ENCODE measurements at places on chromosomes 1 and 21.

DNA sequence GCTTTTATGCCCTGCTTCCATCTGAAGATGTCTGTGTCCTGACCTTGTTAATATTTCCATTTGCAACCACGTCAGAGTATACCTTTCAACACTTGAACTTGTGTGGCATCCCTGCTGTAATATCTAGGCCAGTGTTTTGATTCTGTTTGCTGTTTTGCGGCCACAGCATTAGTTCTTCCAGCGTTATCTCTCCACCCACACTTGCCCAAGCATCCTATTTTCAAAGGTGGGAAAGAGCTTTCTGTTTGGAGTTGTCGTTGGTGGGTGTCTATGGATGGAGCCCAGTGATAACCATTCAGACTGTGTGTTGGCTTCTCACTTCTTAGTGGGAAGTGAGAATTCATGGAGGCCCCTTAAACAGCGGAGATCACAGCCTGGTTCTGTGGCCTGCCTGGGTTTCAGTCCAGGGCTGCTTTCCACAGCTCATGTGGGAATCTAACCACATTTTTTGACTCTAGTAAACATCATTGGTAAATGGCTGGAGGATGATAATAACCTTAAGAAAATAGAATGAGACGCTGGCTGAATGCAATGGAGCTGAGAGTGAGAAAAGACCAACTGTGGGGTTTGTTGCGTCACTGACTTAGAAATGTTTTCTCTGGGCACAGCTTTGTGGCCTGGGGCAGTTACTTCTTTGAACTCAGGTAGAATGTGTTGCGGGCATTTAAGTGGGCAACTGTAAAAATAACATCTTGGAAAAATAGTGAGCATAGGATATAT, 7.6 kb downstream of the TENT5C start:
- DNase-seq: no peak

GRCh38 chr1:20703124-20703756, 14.6 kb downstream of the KIF17 start:
- no peak for DNase-seq

- DNase-seq: peak; percentile 30
These were observed 114.1 kb downstream of the LHX4 start for GRCh38 chr1:180343921-180344769.

DNA sequence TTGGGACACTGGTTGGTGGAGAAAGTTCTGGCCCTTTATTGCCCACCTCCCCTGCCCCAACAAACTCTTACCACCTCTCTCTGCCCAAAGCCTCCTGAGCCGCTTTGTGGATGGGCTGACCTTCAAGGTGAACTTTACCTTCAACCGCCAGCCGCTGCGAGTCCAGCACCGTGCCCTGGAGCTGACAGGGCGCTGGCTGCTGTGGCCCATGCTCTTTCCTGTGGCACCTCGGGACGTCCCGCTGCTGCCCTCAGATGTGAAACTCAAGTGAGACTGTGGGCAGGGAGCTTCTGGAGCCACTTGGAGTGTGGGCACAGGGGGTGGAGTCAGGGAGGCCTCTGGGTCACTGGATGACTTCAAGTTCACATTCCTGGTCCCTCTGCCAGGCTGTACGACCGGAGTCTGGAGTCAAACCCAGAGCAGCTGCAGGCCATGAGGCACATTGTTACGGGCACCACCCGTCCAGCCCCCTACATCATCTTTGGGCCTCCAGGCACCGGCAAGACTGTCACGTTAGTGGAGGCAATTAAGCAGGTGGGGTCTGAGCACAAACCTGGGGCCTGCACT, 12.5 kb downstream of the RHOC start:
- no peak for DNase-seq

DNA sequence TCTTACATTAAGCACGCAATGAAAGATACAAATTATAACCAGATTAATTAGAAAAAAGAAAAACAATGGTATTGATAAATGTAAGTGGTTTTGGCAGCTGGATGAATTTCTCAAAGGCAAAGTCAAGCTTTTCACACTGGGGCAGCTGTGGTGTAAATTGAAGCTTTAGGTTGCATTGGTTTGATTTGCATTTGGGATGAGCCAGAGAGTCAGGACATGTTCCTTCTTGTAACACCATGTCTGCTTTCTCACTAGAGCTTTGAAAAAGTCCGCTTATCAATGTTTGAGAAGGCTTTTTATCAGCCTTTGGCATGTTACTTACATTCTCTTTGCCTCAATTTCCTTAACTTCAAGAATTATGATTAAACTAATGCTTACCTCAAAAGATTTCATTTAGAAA, 173.9 kb downstream of the GPATCH2 start:
- DNase-seq: no peak

DNA sequence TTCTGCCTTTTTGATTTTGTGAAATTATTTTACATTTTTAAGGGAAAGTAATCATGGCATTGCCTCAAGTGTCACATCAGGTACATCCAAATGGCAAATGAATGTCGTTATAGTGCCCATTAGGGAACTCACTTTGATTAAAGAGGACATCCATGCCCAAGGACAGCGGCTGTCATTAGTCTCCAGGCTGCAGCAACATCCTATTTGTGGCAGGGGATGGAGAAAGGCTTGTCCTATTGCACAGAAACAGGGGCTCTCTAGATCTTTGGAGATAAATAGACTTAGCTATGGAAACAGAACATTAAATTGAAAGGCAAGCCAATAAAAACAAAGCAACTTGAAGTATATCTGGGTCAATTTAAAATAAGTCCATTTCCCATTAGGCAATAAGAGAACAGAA, 439.3 kb downstream of the NEGR1 start:
- DNase-seq: no peak

DNA sequence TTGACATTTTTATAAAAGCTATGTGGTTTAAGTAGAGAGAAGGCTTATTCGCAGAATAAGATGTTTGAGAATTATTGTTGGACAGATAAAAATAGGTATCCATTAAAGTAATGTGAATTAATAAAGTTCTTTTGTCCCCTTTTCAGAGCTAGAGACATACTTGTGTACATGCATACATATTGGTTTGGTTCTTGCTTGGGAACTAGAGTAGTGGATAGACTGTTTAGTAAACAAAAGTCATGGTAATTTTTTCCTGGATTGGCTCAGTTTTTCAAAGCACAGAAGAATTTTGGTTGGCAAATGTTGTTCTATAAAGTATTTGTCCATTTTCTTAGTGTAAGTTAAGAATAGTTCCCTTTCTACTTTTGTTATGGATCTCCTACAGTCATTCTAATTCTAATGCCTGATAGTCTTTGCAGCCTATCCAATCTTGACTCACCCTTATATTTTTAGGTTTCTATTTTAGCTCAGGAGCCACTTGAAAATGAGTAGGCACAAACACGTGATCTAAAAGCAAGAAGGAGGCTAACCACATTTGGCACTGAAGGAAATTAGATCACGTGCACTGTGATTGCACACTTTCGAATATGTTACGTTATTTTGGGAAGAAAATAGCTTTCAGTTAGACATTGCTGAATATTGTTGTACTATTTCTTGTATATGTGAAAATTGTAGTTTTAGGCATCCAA, 47.0 kb downstream of the RABGAP1L start:
- no peak for DNase-seq

DNA sequence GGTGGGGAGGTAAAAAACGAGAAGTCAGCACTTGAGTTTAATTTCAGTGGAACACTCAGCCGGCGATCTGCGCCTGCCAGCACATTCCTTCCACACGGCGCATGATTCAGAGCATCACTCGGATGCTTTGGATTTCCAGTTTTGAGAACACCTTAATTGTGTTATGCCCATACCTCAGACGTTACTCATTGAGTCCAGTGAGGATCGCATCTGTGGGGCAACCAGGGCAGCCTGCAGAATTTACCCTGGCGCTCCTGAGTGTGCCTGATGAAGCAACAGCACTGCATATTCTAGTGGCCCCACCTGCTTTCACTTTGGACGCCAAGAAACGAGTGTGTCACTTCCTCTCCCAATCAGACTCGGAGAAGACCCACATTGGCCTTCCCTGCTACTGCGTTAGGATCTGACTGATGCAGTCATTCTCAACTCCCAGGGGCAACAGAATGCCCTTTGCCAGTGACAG, 19.9 kb downstream of the FAM89A start:
- DNase-seq: no peak

- no peak for DNase-seq
These were observed 1.5 kb downstream of the RGS2 start for GRCh38 chr1:192810253-192810880.

DNA sequence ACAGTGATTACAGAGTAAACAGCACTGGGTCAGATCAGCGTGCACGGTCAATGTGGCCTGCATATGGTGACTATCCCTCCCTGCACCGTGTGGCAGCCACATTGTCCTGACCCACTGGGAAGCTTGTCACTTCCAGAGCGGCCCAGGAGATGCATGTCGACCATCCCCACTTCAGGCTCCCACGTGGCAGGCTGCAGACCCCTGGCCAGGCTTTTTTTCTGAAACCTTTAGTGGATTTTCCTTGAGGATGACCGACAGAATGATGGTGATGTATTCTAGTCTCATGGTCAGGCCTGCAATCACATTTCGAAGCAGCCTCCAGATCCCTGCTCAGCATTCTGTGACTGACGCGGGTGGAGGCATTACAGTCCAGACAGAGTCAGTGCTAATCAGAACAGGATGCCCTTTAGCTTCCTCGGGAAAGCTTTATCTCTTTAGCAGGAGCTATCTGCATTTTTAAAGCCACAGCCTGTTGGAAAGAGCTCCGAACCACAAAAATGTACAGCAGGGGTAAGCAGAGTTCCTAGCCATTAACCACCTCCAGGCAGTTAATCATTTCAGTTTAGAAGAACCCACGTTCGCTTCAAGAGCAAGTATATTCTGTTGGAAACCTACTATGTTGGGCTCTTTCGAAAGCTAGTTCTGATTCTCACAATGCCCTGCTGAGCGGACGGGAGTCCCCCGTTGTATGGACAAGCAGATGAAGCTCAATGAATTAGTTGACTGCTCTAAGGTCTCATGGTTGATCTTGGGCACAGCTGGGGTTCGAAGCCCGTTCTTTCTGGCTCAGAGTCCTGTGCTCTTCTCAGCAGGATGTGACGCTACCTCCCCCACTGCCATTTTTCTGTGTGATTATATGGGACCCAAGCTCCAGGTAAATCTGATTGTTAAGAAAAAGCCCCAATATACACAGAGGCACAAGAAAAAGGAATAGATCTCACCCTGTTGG, 56.5 kb downstream of the IRF2BP2 start:
- no peak for DNase-seq

GRCh38 chr1:243267471-243267880, 11.6 kb downstream of the SDCCAG8 start:
- no peak for DNase-seq

GRCh38 chr1:118698911-118699310, 289.2 kb downstream of the TBX15 start:
- DNase-seq: no peak

GRCh38 chr1:209505044-209505443, 78.5 kb upstream of the CAMK1G start:
- DNase-seq: no peak

DNA sequence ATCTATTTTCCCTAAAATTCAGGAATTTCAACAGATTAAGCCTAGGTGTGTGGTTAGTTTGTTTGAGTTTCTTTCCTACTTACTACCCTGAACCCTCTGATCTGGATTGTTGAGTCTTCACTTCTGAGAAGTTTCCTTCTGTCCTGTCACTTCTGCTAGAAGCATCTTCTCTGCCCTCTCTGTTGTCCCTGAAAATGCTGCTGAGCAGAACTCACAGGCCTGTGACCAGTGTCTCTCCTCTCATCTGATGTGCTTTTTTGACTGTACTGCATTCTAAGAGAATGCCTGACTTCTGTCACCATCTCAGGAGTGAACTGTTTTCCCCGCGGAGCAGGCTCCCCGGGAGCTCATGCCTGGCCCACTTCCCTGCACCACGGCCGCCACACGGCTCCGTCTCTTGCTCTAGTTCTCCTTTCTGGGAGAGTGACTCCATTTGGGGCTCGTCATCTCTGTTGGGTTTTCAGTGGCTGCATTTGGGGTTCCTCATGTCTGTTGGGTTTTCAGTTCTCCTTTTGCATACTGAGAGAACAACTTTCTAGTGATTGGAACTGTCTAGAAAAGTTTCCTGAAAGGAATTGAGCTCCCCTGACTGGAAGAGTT, 77.9 kb downstream of the POFUT2 start:
- DNase-seq: peak; percentile 33

- no peak for DNase-seq
These were observed at the start of gene SLC45A1 for GRCh38 chr1:8317647-8318381. TSS of gene SLC45A1 (plus strand) at chr1:8318114. CDS start at chr1:8324330, 6,216 bp downstream.

DNA sequence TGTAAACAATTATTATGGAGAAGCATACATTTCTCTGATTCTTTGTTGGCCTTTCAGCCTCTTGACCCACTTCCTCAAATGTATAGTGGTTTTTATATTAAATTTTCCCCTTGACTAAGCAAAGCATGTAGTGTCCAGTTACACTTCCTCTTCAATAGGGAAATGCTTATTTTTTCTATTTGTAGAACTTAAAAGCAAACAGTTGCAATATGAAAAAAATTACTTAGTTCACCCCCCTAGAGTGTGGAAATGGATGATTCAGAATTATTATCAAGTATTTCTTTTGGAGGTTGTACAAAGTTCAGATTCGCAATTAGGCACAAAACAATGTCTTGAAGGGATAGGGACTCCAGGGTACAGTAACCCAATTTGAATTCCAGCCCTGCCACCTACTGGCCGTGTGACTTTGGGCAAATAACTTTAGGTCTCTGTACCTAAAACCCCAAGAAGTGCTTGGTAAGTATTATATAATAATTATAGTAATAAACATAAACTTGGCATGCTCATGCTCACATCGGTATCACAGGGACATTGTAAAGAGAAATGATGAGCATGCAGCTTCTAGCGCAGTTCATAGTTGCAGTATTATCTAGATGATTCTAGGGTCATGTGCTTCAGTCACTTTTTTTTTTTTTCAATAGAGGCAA, 28.6 kb upstream of the IFNGR2 start:
- DNase-seq: no peak

GRCh38 chr1:2174348-2175054, 20.1 kb downstream of the FAAP20 start:
- DNase-seq: no peak

DNA sequence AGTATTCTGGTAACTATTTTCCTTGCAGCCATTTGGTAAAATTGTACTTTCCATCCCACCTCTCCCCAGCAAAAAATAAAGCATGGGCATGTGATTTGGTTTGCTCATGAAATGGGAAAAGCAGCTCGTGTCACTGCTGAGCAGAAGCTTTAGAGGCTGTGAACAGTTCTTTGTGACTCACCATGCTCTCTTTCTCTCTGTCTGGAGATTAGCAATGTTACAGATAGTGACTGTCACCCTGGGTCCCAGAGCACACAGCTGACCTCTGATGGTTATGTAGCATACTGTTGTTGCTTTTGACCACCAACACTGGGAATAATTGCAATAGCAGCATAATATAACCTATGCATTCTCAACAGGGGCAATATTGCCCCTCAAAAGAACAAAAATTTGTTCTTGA, 70.6 kb downstream of the RGS2 start:
- no peak for DNase-seq

GRCh38 chr1:151915061-151915686, 5.9 kb upstream of the THEM4 start:
- DNase-seq: no peak

GRCh38 chr1:58821309-58821708, 37.5 kb upstream of the JUN start:
- no peak for DNase-seq

- DNase-seq: no peak
These were observed 84.2 kb downstream of the SPSB1 start for GRCh38 chr1:9376886-9377333.

- DNase-seq: no peak
These were observed 12.2 kb downstream of the TTC13 start for GRCh38 chr1:230966358-230966873.

- no peak for DNase-seq
These were observed 56.9 kb downstream of the ZNF648 start for GRCh38 chr1:182004601-182005000.
